Epithelial cell of proximal tubule (primary cell): ENCODE measurements at places on chromosomes 1 and 21. TPM values are rescaled to one million over a fixed set of nuclear protein-coding genes. Genes with fewer than 3 reads are reported as not detected.

KLF17 gene
- total RNA-seq = not detected in 2 replicates

YTHDF2 gene
- total RNA-seq = 49.8 and 76.0 TPM in 2 replicates

- no peak for DNase-seq
Measured at GRCh38 chr1:2921970-2922686, 99.1 kb upstream of the ACTRT2 start.

- no peak for DNase-seq
Measured at GRCh38 chr1:159985473-159985872, 31.4 kb upstream of the SLAMF9 start.

- DNase-seq = no peak
Measured at GRCh38 chr1:21592086-21592865, 76.9 kb downstream of the RAP1GAP start.

DNA sequence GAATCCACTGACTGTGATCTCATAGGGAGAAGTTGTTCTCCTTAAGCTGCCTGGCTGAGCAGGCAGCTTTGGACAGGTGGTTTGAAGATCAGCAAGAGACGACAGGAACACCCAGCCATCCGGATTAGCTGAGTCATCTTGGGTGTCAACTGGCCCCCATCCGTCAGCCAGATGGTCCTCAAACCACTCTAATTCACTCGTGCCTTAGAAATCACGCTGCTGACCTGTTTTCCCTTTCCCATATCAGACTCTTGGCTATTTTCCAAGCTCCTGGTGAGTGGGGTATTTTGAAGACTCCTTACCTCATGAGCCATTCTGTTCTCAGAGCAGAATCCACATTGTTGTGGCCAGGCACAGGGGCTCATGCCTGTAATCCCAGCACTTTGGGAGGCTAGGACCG, 149.1 kb upstream of the L1TD1 start:
- DNase-seq = no peak

DNA sequence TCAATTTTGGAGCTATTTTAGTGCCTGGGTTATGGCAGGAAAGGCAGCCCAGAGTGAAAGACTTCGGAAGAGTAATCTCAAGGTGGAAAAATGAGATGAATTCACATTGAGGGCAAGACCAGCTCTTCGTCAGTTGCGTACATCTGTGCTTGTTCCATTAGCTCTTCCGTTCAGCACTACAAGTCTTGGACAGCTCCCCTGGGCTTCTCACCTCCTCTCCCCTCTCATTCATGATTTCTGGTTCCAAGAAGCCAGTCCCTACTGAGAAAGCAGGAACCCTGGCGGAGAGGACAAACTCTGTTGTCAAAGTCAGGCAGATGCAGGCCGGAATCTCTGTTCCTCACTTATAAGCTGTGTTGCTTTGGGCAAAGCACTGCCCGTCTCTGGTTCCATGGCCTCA, 76.5 kb downstream of the ACTL8 start:
- DNase-seq = no peak

- DNase-seq = no peak
Measured at GRCh38 chr1:64074767-64075166, 128.7 kb upstream of the UBE2U start.

DNA sequence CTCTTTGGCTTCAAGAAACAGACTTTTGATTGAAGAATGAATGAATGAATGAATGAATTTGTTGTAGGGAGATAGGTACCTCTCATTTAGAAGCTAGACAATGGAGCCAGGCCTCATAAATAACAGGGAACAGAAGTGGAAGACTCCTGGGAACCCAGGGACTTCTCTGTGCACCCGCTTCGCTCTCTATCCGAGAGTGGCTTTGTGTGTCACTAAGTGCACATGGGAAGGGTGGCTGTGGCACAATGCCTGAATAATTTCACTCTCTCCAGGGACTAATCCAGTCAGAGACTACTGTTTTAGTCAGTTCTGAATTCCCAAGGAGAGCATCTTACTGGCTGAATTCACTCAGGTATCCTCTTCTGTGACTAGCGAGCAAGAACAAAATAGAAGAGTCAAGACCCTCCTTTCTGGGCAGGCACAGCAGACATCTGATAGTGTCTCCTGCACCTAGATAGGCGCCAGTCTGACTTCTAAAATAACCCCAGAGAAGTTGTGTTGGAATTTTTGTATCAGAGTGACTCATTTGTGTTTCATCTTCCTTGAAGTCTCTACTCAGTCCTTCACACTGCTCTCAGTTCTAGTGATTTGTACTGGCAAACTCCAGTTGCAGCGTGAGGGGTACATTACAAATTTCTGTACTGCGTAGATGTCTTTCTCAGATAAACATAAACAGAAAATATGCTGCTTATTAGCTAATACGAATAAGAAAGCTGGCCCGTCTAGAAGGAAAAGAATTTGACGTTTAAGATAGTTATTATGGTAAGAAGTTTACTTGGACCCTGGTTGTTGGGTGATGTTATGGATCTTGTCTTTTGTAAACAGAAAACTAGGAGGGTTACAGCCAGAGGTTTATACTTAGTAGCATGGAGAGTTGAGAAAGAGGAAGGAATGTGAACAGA, 34.0 kb downstream of the BACH1 start:
- DNase-seq = no peak

DNA sequence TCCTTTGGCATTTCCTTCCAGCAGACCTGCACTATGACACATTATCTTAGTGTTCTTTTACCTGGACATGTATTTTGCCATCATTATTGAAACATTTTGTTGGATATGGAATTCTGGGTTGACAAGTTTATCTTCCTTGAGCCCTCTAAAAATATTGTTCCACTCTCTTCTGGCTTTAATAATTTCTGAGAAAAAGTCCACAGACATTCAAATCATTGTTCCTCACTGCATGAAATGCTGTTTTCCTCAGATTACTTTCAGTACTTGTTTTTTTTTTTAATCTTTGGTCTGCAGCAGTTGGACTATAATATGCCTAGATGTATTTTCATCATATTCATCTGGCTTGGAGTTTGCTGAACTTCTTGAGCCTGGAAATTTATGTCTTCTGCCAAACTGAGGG, 88.7 kb downstream of the HLCS start:
- DNase-seq = no peak

GRCh38 chr1:30525971-30526651, 197.3 kb downstream of the MATN1 start:
- peak; percentile 57 for DNase-seq
